ENCODE measurements at places on chromosomes 13 and 19.

DNA sequence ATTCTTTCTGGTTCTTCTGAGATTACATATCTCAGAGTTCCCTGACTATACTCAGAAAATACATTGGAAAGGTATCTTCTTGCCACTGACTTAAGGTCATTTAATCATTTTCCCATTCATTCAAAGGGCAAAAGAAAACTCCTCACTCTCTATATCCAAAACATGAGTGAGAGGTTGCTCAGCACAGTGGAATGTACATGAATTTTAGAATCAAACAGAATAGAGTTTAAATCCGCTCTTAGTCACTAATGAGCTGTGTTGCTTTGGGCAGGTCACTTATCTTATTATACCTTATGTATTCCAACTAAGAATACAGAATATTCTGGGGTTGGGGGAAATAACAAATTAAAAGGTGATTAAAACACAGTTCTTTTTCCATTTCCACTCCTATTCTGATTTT, 452.6 kb upstream of the KLF12 start:
- peak; percentile 7 for DNase-seq

DNA sequence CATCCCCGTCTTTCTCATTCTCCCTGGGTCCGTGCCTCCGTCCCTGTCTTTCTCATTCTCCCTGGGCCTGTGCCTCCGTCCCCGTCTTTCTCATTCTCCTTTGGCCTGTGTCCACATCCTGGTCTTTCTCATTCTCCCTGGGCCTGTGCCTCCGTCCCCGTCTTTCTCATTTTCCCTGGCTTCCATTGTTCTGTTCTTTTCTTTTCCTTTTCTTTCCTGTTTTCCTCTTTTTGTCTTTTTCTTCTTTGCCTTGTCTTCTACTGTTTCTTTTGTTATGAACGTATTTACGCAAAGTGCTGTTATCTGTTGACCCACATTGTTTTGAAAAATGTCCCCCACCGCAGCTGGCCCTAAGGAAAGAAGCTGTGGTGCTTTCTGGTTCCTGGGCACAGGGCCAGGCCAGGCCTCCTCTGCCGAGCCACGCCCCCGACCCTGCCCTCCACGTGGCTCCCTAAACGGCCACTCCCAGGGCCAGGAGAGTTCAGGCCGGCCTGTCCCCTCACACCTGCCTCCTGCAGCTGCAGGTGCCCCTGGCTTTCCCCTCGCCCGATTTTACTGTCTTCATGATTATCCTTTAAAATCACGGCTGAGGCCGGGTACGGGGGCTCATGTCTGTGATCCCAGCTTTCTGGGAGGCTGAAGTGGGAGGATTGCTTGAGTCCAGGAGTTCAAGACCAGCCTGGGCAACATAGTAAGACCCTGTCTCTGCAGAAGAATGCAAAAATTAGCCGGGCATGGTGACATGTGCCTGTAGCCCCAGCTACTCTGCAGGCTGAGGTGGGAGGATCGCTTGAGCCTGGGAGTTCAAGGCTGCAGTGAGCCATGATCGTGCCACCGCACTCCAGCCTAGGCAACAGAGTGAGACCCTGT, 14.0 kb upstream of the TMPRSS9 start:
- peak; percentile 33 for DNase-seq

- no peak for DNase-seq
Observed at GRCh38 chr19:2810141-2811091, 9.3 kb upstream of the ZNF554 start.

GRCh38 chr19:36169084-36169760, 17.0 kb upstream of the COX7A1 start:
- DNase-seq, result no peak

DNA sequence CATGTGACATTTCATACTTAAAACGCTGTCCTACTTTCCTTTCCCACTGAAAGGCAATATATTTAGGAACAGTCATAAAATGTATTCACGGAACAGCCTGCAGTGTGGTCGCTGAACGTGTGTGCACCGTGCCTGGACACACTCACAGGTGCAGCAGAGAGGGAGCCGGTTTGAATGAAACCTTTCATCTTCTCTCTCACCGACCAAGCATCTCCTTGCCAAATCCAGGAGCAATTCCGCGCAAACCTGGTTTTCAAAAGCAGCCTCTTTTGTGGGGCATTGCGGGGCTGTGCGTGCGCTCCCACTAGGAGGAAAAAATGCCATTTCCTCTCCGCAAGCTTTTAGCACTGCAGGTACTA, 1.0 kb downstream of the DCLK1 start:
- peak; percentile 24 for DNase-seq

- no peak for DNase-seq
Observed at GRCh38 chr19:52786078-52786463, 520 bp downstream of the ZNF600 start.

DNA sequence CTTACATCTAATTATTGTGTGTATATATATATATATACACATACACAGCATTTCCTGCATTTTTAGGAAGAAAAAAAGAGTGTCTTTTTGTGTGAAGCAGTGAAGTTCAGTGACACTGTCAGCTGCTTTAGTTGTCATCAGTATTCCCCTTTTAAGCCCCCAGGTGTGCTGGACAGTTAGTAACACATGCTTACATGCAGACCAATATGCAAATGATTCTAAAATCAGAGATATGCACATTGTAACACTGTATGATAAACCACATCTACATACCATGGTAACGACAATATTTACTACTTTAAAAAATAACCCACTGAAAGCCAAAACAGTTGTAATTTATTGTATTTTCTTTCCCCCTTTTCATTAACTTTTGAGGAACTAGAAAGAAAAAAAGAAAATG, 16.8 kb downstream of the LHFPL6 start:
- no peak for DNase-seq

DNA sequence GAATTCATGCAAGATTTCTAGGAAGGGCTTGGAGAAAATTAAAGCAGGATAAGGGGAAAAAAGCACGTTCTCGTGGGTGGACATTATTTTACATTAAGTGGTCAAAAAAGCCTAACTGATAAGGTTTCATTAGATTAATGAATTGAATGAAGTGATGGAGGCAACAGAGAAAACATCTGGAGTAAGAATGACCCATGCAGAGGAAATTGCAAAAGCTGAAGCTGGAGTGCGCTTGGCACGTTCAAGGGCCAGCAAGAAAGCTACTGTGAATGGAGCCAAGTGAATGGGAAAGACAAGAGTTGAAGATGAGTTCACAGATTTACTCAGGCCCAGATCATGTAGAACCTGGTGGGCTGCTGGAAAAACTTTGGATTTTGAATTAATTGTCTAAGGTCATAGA, 777.9 kb downstream of the DACH1 start:
- no peak for DNase-seq

- DNase-seq, result no peak
Observed at GRCh38 chr13:36675213-36675536, 1.4 kb downstream of the SERTM1 start.

DNA sequence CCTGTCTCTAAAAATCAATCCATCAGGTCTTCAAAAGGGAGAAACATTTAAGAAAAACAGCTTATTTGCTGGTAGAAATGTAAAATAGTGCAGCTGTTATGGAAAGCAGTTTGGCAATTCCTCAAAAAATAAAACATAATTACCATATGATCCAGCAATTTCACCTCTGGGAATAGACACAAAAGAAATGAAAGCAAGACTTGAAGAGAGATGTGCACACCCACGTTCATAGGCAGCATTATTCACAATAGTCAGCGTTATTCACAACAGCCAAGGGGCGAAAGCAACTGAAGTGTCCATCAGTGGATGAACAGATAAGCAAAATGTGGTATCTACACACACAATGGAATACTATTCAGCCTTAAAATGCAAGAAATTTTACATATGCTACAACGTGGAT, 45.1 kb upstream of the DOCK9 start:
- peak; percentile 42 for DNase-seq

DNA sequence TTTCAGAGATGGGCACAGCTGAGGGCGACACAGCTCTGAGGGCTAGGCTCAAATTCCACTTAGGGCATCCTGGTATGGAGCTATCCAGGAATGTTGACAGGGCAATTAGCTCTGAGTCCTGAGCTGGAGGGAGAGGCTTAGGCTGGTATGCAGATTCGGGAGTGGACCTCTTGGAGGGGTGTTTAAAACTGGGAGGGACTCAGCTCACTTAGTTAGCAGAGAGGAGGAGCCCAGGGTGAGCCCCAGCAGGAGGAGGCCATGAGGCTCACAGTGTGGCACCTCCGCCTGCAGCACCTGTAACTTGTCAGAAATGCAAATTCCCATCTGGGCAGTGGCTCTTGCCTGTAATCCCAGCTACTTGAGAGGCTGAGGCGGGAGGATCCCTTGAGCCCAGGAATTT, 10.2 kb upstream of the NOP53 start:
- no peak for DNase-seq

GRCh38 chr13:96898646-96899254, 95.5 kb downstream of the OXGR1 start:
- peak; percentile 40 for DNase-seq

DNA sequence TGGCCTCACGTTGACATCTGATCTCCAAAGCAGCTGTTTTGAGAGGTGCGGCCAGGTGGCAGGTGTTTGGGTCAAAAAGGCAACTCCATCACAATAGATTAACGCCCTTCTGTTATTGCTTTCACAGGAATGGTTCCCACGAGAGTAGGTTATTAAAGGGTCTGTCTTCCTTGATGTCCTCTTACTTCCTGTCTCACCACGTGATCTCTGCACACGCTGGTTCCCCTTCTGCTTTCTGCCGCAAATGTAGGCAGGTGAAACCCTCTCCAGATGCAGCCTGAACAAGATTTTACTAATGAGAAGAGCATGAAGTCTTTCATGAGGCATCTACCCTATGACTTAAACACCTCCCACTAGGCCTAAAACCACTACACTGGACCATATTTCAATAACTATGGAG, 22.8 kb upstream of the ZNF564 start:
- no peak for DNase-seq

DNA sequence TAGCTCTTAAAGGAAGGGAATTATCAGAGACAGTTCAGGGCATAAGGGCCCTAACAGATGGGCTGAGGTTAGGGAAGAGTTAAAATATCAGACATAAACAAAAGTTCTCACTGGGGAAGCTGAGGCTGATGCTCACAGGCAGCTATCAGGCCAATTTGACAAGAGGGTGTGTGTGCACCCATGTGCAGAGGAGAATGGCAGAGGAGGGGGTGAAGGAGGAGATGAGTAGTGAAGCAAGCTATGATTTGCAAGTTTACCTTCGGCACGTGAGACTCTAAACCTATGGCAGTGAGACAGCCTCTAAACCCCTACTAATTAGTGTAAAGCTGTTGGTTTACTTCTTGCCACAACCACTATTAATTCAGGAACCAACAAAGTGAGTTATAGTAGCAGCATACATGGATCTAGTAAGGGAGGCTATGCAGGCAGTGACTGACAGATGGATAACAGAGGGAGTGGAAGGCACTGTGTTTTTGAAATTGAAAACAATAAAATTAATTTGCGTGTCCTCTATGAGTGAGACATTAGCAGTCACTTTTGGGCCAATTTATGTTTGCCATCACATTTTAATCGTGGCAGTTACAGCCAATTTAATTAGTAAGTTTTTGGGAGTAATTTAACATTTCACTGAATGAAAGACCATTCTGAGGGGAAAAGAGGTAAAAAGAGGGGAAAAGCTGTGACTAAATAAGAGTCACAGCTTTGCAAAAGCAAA, 99.6 kb upstream of the HTR2A start:
- DNase-seq, result no peak

DNA sequence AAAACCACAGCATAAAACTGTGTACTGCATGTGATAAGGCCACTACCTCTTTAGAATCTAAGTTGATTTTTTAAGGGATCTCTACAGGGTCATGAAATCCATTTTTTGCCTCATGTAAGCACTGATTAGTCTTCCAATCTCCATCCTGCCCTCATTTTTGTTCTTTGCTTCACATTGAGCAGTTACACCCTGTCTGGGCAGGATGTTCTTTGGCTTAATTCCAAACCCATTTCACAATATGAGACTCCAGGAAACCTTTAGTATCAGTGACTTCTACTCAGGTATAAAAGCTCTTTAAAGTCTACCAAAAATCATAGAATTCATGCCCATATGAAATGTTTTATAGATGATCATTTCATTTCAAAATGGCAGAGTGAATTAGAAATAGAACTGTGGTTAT, 592.6 kb downstream of the TBC1D4 start:
- peak; percentile 8 for DNase-seq

DNA sequence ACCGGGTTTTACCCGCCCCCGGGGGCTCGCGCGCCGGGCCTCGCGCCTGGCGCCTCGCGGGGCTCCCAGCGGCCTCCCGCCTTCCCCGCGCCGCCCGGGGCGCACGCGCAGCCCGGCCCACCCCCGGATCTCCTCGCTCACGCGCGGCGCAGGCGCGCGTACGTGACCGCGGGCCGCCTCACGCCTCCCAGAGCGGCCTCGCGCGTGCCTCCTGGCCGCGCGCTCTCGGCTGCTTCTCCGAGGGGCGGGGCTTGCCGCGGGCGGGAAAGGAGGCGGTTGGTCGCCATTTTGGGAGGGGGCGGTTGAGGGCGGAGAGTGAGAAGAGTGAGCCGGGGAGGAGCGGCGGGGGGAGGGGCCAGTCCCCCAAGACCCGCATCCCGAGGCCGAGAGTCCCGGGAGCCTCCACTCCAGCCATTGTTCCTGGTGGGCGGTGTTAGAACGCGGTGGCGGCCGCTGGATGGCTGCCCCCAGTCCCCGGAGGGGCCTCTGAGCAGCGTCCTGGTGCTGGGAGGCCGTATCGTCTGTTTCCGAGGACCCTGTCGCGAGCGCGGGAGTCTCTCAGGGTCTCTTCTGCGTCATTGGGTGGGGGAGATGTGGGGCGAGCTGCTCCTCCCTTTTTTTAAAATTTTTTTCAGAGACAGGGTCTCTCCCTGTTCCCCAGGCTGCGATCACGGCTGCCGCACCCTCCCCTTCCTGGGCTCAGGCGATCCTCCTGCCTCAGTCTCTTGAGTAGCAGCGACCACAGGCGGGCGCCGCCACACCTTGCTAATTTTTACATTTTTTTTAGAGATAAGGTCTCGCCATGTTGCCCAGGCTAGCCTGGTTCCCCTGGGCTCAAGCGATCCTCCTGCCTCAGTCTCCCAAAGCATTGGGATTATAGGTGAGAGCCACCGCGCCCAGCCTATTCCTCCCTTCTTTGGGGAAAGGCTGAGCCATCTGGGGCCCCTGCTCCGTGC, at the start of gene ZNF541:
TSS of gene ZNF541 (minus strand) at position 78 of the 956 bp plus-strand sequence. CDS start 17,292 bp downstream, outside the sequence.
- DNase-seq, result peak; percentile 35

- DNase-seq, result no peak
Observed at GRCh38 chr13:43434191-43434590, 352.6 kb downstream of the ENOX1 start.
